ENCODE measurements at places on chromosomes 13 and 19.

GRCh38 chr13:37039896-37040295 is 19.6 kb downstream of the SUPT20H start:
- no peak for DNase-seq

DNA sequence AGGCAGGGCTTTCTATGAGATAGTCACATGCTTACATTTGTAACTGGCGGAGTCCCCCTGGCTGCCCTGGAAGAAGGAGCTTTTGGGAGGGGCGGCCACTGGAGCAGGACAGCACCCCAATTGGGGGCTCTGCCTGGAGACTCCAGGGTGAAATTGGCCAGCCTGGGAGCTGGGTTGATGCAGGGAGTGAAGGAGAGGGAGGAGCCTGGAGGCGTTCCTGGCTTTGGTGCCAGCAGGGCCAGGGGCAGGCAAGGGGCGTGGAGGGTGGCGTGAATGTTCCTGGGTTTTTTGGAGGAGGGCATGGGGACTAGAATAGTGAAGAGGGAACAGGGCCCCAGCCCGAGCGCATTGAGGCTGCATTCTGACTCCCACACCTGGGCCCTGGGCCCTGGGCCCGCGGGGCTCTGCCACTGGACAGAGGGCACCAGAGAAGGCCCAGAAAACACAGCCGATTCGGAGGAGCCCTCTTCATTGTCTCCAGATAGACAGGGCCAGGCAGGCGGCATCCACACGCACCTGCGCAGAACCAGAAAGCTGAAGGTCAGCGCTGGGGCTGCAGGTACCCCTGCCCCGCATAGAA is 29.5 kb downstream of the COMP start:
- DNase-seq = no peak

- DNase-seq = no peak
Measured at GRCh38 chr19:51081476-51081875, 1.2 kb downstream of the KLK14 start.

DNA sequence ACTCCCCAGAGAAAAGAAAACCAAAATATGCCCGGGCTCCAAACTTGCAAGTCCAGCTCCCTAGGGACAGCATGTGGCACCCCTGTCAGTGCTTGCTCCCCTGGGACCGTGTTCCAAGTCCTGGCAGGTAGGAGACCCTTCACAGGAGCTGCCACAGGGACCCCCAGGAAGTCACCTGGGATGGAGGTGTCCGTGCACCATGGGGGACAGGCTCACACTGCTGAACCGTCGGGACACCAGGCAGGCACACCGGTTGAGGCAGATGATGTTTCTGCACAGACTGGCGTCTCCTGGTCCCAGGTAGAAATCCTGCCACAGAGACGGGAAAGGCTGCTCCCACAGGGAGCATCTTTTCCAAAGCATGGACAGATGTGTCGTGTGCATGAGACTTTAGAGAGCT is 11.7 kb upstream of the PROZ start:
- DNase-seq = no peak

DNA sequence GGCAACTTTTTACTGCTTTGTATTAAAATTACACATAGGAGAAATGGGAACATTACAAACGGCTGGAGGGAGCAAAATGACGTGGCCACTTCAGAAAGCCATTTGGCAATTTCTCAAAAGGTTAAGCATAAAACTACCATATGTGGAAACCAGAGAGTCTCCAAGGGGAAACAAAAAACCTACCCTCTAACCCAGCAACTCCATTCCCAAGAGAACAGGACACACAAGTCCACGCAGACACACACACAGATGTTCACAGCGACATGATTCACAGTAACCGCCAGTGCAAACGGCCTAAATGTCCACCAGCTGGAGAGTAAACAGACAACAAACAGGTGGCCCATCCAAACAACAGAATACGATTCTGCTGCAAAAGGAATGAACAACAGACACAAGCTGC is 37.2 kb downstream of the STK24 start:
- no peak for DNase-seq

- no peak for DNase-seq
Measured at GRCh38 chr13:50991579-50992521, 82.3 kb downstream of the RNASEH2B start.
